Fibroblast of skin of right biceps (primary cell): ENCODE measurements at places on chromosomes 2 and 18.
A peak's percentile ranks its signal among the peaks of the same experiment; 100 is the strongest.

DNA sequence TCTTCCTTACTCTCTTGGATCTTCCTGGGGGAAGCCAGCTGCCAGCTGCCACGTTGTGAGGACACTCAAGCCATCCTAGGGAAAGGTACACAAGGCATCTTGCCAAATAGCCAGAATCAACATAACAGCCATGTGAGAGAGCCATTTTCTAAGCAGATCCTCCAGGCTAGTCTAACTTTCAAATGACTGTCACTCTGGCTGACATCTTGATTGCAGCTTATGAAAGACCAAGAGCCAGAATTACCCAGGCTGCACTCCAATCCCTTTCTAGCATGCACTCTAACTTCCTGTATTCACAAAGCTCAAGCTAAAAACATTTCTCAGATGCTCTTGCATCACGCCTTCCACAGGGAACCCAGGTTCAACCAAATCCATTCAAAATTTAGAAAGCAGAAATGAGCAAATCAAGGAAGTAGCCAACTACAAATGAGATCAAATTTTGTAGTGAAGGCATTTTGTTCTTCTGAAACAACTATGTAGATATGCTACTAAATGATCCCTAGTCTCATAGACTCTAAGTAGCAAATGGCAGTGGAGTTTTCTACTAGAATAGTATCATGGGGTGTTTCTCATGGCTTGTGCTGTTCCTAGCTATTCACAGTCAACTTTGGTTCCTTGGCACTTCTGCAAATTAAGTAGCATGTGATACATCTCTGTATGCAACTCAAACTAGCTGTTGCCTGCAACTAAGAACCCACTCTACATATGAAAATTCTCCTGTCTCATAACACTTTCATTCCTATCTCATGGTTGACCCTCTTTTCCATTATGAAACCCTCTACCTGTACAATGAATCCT lies 281.9 kb downstream of the ZEB2 start:
- no peak for DNase-seq

DNA sequence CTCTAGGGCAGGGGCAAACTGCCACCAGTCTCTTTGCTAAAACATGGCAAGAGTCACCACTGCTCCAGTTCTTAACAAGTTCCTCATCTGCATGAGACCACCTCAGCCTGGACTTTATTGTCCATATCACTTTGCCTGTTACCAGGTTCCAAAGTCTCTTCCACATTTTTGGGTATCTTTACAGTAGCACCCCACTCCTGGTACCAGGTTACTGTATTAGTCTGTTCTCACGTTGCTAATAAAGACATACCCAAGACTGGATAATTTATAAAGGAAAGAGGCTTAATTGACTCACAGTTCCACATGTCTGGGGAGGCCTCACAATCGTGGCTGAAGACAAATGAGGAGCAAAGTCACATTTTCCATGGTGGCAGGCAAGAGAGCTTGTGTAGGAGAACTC lies 5.5 kb upstream of the DPP4 start:
- DNase-seq: no peak

- DNase-seq: no peak
These were observed 1064.4 kb upstream of the ZEB2 start for GRCh38 chr2:145584353-145584752.

DNA sequence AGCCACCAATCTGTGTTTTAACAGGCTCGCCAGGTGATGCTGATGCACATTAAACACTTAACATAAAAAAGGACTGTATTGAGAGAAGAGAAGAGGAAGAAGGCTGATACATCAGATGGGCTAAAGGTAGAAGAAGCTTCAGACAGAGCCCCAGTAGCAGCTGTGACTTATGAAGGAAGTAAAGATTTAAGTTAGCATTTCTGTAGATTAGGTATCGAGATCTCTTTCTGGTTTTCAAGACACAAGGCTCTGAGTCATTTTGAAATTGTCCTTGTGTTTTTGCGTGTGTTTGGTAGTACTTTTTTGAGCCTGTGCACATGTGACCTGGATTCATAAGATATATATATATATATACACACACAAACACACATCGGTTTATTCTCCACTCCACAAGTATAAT lies 40.6 kb upstream of the GCFC2 start:
- no peak for DNase-seq

DNA sequence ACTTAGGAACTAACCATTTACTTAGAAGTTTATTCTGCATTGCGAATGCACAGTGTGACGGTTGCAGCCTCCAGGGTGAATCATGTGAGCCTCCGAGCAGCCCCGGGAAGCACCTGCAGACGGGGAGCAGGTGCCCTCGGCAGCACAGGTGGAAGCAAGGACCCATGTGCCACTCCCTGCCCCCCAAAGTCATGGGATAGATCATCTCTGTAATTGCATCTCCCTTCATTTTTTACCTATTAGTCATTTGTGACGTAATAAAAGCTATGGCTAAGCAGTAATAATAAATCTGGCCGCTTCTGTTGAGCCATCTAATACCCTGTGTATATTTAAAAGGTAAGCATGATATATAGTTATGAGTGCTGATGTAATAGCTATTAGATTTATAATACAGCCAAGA lies 97.2 kb downstream of the PTGR3 start:
- no peak for DNase-seq

- no peak for DNase-seq
These were observed 38.7 kb upstream of the UXS1 start for GRCh38 chr2:106232638-106233349.

GRCh38 chr2:19841918-19842693 lies 59.7 kb downstream of the TTC32 start:
- DNase-seq: no peak

GRCh38 chr2:106995556-106995955 lies 109.6 kb upstream of the ST6GAL2 start:
- peak; percentile 89 for DNase-seq
